NCI-H69 (cell line): ENCODE measurements at places on chromosomes 12 and 14.
A peak's percentile ranks its signal among the peaks of the same experiment; 100 is the strongest.

DNA sequence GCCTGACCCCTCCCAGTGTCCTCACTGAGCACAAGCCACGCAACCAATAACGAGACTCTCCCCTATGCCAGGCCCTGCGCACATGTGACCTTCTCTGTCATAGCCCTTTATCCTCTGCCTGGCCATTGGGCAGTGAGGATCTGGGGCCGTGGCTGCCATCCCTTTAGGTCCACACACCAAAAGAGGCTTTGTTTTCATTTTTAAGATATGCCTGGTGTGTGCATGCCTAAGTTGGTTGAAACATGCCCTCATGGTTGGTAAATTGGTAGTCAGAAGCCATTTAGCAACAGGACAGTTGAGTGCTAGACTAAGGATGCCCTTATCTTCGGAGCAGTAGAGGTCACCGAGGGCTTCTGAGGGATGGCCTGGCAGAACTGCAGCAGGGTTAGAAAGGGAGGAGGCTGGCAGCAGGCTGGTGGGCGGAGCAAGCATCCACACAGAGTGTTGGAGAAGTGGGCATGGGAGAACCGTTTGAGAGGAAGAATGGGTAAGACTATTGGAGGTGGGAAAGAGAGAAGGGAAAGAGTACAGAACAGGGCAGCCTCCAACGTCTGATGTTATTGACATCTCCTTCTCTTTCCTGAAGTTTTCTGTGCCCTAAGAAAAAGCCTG lies 75.1 kb downstream of the SLC24A4 start:
- no peak for DNase-seq

DNA sequence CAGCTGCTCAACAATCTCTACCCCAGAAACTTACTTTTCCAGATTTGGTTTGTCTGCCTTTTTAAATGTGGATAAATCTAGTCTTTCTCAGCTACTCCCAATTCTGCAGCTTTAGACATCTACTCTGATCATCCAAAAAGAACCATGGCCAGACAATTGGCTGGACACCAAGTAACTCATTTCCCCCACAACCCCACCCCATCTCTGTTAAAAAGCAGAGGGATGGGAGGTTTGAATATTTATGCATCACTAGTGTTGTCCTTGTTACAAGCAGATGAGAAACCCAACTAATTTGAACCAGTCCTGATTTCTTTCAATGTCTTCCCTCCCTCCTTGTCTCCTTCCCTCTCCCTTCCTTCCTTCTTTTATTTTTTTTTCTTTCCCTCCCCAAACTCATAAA lies 391.9 kb downstream of the GALC start:
- DNase-seq: no peak

- DNase-seq: no peak
Measured at GRCh38 chr12:132151145-132151765, 7.0 kb downstream of the NOC4L start.

- peak; percentile 85 for DNase-seq
Measured at GRCh38 chr14:103808403-103809001, 38.9 kb downstream of the PPP1R13B start.

- peak; percentile 45 for DNase-seq
Measured at GRCh38 chr12:103529306-103529705, 33.5 kb upstream of the C12orf42 start.

DNA sequence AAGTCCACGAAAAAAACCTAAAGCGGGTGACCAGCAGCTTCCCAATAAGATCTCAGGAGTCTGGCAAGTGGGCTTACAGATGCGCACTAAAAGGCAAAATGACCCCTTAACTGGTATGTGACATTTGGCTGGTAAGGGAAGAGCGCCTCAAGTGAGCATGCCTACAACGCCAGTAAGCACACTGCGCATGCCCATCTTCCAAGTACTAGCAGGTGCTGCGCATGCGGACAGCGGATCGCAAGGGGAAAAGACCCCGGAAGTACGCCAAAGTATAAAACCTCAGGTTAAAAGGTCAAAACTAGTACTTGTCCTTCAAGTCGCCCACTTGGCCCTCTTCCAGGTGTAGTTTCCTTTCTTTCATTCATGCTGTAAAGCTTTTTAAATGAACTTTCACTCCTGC lies 518.5 kb upstream of the MDGA2 start:
- DNase-seq: no peak

DNA sequence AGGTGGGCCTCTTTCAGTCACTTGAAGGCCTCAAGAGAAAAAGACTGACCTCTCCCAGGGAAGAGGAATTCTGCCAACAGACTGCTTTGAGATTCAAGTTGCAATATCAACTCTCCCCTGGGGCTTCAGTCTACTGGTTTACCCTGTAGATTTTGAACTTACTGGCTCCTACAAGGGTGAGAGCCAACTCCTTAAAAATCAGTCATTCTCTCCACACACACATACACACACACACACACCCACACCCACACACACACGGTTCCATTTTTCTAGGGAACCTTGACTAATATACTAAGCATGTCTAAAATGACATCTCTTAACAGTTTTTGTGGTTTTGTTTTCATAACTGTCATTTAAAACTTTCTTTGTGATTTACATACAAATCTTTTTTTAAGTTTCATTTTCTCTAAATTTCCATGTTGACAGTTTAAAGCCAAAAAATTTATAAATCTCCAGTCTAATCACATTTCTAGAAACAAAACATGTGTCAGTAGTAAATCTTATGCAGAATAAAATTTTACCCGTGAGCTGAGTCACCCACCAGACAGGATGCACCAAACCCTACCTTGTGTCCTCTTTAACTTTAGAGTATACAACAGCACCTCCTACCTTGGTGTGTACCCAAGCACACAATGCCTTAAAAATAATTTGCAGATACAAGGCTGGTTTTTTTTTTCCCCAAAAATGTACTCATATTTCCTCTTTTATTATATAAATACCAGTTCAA lies 394.6 kb downstream of the AEBP2 start:
- DNase-seq: no peak

- DNase-seq: no peak
Measured at GRCh38 chr14:24317141-24317928, 6.0 kb downstream of the LTB4R start.

GRCh38 chr14:24138396-24139271 lies 2.6 kb downstream of the PSME1 start:
- DNase-seq: no peak

- no peak for DNase-seq
Measured at GRCh38 chr12:53776872-53777271, 25.1 kb upstream of the CISTR start.
